GOT3 (cell line): ENCODE measurements at places on chromosomes 4 and X.

- no peak for DNase-seq
Measured at GRCh38 chr4:184748251-184748652, 14.4 kb upstream of the CENPU start.

- DNase-seq = no peak
Measured at GRCh38 chr4:4689694-4690440, 148.0 kb upstream of the STX18 start.

GRCh38 chr4:47824840-47825239, 13.0 kb downstream of the CORIN start:
- DNase-seq = no peak

- DNase-seq = no peak
Measured at GRCh38 chr4:7650606-7651385, 216.1 kb upstream of the PSAPL1 start.

GRCh38 chr4:185210102-185210981, 944 bp downstream of the SNX25 start:
- DNase-seq = no peak

- no peak for DNase-seq
Measured at GRCh38 chr4:159368320-159368719, 265.4 kb downstream of the RAPGEF2 start.

GRCh38 chrX:64206556-64207162, 1.2 kb upstream of the AMER1 start:
- no peak for DNase-seq

DNA sequence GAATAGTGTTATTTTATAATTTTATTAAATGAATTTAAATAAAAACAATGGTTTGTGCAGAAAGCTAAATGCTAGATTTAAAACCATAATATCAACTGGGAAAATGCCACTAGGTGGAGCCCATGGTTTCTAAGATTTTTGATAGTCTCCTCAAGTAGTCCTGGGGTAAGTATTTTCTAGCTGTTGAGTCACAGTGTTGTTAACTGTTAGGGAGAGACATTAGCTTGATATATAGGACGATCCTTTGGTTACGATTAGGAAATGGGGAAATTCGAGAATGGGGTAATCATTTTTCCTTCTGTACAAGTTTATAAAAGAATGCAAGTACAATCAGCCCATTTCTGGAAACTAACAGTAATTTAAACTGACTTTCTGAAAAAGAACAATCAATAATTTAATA, 378.4 kb downstream of the ANKRD50 start:
- no peak for DNase-seq

DNA sequence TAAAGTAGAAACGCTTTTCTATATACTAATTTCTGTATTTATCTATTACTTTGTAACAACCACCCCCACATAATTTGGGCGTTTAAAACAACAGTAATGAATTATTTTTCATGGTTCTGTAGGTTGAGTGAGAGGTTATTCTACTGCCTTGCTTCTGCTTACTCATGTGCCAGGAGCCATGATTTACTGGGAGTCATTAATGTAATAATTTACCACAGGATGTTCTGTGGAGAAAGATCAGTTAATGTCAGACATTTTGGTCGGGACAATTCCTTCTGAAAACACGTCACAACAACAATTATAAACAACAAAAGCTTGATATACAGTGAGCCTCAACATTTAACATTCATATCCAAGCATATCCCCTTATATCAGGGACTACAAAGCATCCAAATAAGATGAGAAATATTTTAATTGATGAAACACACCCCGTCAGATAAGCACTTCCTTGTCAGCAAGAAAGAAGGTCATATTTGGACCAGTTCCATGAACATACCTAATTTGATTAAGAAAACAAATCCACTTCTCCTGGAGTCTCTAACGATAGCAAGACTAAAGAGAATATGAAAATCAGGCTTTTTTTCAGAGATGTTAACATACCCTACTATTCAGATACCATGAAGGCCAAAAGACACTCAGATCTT, 238.5 kb downstream of the PRDM5 start:
- no peak for DNase-seq

GRCh38 chr4:167421201-167421600, 186.9 kb upstream of the SPOCK3 start:
- no peak for DNase-seq

DNA sequence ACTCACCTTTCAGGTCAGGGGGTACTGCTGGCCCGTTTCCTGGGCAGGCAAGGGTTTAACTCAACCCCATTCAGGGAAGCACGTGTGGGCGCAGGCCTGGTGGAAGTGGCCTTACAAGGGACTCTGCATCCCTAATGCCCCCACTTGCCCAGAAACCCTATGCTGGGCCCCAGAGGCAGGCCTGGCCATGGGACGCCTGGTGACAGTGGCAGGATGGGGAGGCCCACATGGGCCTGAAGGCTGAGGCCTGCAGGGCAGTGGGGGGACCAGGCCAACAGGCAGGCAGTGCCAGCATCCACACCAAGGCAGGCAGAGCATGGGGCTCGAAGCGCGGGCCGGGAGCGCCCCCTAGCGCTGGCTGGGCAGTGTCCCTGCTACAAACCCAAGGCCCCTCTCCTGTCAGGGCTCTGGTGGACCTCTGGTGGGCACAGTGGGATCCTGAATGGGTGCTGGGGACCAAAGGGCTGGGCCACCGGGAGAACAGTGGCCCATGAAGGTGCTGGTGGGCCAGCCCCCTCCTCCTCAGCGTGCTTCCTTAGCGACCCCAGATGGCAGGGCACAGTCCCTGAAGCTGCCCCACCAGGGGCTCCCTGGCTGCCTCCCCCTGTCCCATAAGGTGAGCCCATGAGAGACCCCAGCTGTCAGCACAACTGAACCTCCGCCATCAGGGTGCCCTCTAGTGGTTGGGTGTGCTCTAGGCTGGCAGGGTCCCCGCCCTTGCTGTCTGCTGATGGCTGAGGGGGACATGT, 16.8 kb downstream of the FGFR3 start:
- no peak for DNase-seq

DNA sequence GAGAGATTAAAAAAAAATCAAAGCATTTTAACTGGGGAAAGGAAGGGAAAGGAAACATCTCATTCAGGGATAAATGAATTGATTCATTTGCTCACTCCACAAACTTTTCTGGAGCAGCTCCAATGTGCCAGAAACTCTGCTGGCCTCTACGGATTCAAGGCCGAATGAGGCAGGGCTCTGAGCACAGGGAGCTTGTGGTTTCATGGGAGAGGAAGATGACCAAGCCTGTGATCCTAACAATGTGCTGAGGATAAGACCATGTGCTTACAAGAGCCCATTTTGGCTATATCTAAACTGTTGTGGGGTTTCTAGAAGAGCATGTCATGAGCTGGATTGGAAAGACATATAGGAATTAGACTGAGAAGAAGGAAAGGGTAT, 137.5 kb downstream of the ZNF674 start:
- no peak for DNase-seq

DNA sequence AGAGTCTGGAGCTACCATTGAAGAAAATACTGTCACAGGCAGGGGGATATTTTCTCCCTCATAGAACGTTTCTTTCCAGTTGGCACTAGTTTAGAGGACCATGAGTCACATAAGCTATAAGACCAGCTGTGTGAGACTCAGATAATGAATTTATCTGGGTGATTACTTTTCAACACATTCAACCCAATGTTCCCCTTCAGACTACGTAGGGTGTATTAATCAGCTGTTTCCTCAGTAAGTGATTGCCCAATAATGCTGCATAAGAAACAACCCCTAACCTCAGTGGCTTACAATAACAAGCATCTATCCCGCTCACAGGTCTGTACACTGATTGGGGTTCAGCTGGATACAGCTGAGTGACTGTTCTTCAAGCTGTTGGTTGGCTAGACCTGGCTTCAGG, 38.1 kb downstream of the CBLL2 start:
- DNase-seq = no peak

DNA sequence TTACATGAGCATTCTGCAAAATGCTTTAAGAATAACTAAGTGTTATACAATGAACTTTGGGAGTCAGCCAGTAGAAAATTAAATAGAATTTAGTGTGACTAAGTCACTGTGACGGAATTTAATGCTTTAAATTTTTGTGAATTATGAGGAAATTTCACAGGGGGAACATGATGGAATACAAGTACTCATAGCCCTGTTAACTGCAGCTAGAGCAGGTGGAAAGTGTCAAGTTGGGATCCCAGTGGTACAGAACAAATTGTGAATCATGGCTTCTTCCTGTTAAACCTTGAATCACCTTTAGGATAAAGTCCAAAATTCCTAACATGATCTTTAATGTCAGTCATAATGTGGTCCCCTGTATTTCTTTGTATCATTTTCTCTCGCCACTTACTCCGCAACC, 212.2 kb upstream of the CENPE start:
- DNase-seq = no peak

DNA sequence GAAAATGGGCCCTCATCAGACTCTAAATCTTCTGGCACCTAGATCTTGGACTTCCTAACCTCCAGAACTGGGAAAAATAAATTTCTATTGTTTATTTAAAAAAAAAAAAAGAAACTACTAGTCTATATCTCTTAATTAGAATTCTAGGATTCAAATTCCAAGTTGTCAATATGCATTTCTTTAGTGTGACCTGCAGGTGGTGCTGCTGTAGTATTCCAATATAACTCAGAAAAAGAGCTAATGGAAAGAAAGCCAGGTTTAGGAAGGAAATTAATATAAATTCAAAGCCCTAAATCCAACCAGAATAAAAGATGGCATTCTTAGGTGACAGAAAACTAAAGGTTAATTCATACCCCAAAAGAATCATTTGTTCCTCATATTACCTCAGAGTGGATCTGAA, 80.0 kb upstream of the NALF2 start:
- no peak for DNase-seq

DNA sequence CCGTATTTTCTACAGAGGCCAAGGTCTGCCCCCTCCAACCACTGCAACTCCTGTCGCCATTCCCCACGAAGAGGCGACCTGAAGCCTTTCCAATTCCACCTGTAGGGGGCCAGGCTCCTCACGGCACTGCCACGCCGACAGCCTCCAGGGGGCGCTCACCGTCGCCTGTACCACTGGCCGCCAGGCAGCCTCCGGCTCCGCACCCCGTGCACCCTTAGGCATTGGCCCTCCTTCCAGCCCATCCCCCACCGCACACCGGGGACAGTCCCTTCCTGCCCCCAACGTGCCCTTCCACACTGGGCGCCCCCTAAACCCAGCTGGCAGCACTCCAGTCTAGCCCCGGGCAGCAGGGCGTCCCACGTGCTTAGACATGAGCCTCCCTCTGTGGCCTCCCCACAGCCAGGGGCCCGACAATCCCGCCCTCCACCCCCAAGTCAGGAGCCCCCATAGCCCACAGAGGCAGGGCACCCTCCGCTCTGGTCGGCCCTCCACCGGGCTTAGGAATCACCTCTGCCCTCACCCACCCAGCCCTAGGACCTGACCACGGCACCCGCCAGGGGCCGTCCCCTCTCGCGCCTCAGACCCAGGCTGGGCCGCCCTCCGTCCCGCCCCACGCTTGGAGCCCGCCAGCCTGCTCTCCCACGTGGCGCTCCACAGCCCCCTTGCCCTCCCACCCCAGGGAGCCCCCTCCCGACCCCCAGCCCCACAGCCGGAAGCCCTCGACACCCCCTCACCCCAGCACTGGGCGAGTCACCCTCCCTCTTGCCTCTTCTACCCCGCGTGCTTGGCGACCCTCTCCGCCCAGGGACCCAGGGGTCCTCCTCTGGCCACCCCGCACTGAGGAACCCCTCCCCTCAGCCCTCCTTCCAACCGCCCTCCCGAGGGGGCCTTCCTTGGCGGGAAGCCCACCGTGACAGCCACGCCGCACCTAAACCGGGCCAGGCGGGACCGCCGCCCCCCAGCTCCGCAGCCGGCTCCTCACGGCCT, 711 bp downstream of the PNMA6E start:
- DNase-seq = no peak

DNA sequence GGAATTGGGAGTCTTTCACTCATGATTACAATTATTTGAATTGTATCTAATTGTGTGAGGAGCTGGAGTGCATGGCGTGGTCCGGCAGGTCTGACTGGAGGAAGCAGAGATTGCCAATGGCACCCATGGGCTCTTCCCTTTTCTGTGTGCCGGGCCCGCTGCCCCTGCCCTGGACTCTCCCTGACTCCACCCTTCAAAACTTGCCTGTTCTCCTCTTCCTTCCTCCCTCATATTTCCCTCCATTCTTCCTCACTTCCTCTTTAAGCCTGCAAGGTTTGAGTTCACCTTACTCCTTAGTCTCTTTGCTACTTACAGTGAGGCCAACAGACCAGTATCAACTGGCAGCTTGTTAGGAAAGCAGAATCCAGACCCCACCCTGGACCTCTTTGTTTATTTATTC, 6.5 kb upstream of the STBD1 start:
- DNase-seq = no peak
